ENCODE measurements at places on chromosomes 6 and 20.

DNA sequence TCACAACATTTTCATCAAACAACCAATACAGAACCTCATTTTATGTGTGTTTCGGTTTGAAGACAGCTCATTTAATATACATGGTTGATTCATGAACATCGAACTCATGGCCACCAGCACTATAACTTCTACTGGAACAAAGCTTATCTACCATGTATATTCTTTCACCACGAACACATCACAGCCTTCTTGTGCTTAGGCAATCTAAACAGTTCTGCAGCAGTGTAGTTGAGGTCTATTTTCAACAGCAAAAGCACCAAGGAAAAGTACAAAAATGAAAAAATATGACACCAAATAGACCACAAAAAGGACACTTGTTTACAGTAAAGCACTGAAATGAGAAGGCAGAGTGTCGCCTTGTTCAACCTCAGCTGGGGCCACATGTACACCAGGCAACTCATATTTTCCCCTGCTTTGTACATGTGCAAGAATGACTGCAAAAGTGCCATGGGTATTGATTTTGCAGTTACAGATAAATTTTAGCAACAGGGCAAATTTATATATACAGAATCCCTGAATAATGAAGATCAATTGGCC is 25.8 kb upstream of the KCNK5 start:
- DNase-seq, result no peak

GRCh38 chr6:139925894-139926641 is 551.6 kb upstream of the CITED2 start:
- peak; percentile 44 for DNase-seq

GRCh38 chr20:47003223-47003622 is 108.6 kb downstream of the EYA2 start:
- DNase-seq, result no peak

- DNase-seq, result no peak
Observed at GRCh38 chr20:57480444-57481160, 44.3 kb downstream of the CTCFL start.

DNA sequence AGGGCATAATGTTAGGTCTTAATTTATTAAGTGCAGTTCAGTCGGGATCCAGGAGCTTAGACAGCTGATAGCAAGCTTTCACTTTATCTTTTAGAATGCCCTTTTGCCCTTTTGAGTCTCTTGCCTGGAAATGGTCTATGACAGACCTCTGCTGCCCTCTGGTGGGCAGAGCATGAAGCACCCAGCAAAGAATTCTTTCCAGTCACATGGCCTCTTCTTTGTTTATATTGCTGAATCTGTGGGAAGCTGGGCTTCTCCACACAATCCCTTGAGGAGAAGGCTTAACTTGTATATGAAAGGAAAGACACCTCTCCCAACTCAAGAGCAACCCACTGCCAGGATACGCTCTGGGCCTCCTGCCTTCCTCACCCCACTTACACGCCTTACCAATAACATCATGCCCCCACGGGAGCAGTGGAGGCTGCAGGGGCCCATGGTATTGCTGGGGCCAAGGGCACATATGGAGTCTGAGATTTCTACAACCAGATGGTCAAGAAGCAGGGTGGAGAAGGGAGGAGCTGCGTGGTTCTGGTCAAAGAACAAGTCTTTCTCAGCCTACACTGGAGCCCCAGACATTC is 20.4 kb downstream of the WFDC3 start:
- peak; percentile 77 for DNase-seq

DNA sequence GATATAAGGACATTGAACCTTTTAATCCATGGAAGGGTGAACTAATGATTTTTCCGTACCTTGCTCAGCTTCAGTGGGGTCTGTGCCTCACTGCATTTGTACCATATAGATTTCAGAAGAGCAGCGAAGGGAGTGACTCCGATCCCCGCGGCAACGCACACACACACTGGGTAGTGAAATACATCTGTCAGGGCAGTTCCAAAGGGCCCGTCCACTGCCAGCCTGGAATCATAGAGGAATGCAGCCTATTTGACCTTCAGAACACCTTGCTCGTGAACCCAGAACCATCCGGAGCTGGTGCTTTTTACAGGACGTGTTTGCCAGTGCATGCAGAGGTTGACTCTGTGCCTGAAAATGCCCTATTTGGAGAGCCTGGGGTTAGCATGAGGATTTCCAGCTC is 33.0 kb downstream of the NOX3 start:
- DNase-seq, result no peak

DNA sequence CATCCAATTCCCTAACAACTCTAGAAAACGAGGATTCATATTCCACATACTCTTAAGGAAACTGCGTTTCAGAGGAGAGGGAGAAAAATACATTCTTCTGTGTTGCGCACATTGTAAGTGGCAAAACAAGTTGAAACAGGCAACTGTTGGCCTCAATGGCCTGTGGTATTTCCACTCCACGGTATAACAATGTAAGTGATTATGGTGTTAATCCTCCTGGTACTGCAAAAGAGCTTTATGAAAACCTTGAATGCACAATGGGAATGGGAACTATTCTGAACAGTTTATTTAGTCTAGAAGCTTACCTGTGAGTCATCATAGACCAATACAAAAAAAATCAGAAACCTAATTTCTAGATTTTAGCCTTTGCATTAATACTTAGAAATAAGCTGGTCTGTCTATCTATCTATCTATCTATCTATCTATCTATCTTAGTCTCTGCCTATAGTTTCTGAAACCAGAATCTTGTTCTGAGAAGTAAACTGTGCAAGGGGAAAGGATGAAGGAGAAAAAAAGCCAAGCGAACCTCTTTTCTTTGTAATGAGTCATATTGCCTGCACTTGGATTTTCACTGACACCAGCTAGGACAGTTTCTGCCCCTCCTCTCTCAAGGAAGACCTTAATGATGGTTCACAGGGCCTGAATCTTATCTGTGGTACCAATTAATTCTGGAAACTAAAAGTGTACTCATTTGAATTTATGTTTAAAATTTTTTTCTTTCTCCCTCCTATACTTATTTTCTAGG is 101.5 kb downstream of the RNF144B start:
- DNase-seq, result no peak

DNA sequence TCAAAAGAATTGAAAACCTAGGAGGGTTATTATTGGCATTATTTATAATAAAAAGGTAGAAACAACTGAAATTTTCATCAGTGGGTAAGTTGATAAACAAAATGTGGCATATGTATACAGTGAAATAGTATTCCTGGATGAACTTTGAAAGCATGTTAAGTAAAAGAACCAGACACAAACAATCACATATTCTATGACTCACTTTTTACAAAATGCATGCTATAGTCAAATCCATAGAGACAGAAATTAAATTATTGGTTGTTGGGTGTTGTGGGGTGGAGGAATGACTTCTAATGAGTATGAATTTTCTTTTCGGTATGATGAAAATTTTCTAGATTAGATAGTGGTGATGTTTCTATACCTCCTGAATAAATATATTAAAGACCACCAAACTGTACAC is 94.6 kb downstream of the LRRC1 start:
- DNase-seq, result no peak

DNA sequence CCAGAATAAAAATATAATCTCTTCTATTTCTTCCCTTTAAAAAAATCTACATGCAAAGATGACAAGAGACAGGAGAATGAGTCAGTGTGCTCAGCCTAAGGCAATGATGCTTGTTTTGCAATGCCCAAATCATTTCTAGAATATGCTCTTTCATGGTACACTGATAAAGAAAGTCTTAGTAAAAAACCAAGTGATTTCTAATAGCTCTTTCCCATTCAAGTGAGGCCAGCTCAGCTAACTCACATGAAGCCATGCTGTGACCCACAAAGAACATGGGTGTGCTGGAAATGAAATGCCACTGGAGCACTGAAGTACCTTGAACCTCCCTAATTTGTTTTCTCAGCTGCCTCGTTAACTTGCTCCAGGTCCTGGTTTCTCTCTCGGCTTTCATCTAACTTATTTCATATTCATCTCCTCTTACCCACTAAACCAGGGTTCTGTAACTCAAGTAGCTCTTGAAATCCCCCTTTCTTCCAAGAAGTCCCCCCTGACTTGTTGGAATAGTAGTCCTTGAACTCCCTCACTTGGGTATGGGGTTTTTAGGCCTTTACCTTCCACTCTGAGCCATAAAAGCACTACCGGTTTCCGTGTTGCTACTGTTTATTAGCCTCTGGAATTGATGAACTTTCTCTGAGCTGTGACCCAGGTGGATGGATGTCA is 92.7 kb downstream of the IRF4 start:
- DNase-seq, result no peak

DNA sequence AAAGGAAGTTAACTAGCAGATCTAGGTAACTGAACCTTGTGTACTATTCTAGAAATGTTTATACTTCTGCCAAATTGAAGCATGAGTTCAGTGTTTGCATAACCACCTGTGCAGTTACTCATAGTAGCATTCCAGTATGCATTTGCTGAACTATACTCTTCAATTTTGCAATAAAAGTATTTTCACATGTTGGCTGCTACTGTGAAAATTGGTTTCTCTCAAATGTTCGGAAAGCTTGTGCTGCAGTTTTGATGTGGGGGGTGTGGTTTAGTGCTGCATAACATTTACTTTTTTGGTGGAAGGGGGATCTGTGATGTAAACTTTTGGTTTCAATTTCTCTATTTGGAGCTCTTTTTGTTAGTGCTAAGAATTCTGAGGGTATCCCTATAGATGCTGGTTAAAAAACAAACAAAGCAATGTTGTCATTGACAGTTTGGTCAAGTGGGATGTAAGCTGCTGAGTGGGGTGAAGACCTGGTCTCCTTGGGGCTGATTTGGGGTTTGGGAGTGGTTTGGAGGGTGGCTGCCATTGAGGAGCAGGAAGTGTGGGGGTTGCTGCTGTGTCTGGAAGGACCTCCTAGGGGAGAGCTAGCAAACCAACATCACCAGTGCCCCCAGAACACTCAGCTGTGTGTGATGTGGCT is 87.8 kb downstream of the CARMIL1 start:
- DNase-seq, result no peak

DNA sequence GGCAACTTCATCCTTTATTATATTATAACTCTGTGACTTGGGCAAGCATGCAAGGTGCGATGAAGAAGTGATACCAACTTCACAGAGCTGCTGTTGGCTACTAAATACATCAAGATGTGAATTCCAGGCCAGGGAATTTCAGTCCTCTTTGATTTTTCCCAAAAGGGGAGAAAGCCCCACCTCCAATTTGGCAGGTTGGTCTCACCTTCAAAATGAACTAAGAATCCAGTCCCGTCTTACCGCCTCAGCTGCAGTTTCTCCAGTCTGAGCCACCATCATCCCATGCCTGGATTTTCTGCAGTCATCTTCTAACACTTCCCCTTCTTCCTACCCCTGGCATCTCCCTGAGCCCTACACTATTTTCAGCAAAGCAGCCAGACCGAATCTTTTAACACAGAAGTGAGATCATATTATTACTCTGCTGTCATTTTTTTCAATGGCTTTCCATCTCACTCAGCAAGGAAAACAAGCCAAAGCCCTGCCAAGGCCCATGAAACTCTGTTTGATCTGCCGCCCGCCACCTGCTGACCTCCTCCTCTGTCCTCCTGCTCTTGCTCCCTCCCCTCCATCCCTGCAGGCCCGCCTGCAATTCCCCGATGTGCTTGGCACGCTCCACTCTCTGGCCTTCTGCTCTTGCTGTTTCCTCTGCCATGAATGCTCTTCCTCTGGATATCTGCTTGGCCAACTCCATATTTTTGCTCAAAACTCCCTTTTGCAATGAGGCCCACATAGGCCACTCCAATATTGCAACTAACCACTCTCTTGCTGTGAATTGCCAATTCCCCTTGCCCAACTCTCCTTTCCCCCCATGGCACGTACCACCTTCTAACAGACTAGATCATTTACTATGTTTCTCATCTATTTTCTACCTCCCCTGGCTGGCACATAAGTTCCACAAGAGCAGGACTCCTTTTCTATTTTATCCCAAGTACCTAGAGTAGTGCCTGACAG is 46.0 kb upstream of the TAGAP start:
- DNase-seq, result no peak

- no peak for DNase-seq
Observed at GRCh38 chr6:37233541-37233940, 24.0 kb upstream of the TBC1D22B start.

- no peak for DNase-seq
Observed at GRCh38 chr6:139265512-139266190, 26.1 kb downstream of the TXLNB start.

DNA sequence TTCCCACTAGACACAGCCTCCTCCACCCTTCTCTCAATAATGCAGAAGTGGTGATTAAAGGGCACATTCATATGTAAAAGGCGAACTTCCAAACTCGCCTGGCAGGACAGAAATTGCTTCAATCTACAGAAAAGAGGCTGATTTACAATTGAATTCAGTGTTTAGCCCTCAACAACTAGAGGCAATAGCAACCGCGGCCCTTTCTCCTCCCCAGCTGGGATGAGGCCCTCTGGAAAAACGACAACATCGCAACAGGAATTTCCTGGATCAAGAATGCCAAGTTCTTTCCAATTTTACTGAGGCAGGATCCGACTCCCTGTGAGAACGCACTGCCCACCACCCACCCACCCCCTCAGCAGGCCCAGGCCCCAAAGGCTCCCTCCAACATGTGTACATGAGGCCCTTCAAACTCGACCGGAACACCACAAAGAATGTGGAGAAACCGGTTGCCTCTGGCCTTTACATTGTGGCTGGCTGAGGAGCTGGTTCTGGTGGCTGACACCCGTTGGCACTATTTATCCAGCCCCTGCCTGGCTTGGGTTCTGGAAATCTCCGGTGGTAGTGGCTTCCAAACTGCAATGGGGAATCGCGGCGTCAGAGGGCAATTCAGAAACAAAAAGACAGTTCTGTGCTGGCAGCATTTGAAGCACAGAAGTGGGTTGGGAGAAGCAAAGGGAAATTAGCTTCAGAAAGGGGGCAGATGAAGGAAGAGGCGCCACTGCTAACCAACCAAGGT is 36.8 kb downstream of the ZMYND8 start:
- DNase-seq, result peak; percentile 88

- DNase-seq, result no peak
Observed at GRCh38 chr6:111550195-111550594, 55.5 kb downstream of the TRAF3IP2 start.

DNA sequence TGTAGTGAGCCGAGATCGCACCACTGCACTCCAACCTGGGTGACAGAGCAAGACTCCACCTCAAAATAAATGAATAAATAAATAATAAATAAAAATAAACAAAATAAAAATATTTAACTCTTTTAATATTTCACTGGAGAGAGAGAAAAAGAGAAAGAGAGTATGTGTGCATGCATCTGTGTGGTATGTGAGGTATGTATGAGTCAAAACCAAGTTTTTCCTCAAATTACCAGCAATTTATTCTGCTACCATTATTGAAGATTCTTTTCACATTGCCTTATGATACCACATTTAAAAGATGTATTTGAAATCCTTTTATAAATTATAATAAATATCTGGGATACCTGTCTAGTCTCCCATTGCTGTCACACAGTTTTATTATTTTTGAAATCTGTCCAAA is 122.1 kb downstream of the CD164 start:
- DNase-seq, result no peak

- DNase-seq, result no peak
Observed at GRCh38 chr20:61661025-61661424, 404.7 kb downstream of the TAF4 start.

GRCh38 chr6:88547768-88548167 is 381.6 kb upstream of the CNR1 start:
- no peak for DNase-seq

GRCh38 chr6:37491171-37491829 is 8.4 kb downstream of the CCDC167 start:
- no peak for DNase-seq
